Cardiac muscle cell (in vitro differentiated cells and primary cell): ENCODE measurements at places on chromosomes 4 and X. TPM values are rescaled to one million over a fixed set of nuclear protein-coding genes. Genes with fewer than 3 reads are reported as not detected.

DNA sequence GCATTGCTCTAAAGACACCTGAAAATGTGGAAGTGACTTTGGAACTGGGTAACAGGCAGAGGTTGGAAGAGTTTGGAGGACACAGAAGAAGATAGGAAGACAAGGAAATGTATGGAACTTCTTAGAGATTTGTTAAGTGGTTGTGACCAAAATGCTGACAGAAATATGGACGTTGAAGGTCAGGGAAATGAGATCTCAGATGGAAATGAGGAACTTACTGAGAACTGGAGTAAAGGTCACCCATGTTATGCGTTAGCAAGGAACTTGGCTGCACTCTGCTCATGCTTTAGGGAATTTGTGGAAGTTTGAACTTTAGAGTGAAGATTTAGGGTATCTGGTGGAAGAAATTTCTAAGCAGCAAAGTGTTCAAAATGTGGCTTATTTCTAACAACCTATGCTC lies 99.4 kb downstream of the FAM13A start:
- H3K27ac ChIP-seq, result no peak overlapping the region
- no peaks in the 10 kb centered on the region for H3K36me3 ChIP-seq
- H3K27me3 ChIP-seq, result no peaks in the 10 kb centered on the region
- DNase-seq, result no peak
- H3K4me3 ChIP-seq, result no peak overlapping the region

MXD4 gene
- 45.5 and 72.6 TPM in 2 replicates for total RNA-seq

GRCh38 chrX:53281963-53282695 lies 745 bp upstream of the IQSEC2 start:
- DNase-seq, result no peak
- peak overlapping the region; percentile 73 for H3K27ac ChIP-seq
- H3K36me3 ChIP-seq, result no peaks in the 10 kb centered on the region
- peaks cover 7% of the 10 kb centered on the region for H3K4me1 ChIP-seq
- H3K27me3 ChIP-seq, result no peaks in the 10 kb centered on the region
- no peak overlapping the region for H3K4me3 ChIP-seq

HDAC8 gene
- total RNA-seq, result 21.9 and 36.6 TPM in 2 replicates

- no peaks in the 10 kb centered on the region for H3K27me3 ChIP-seq
- no peak overlapping the region for H3K27ac ChIP-seq
- no peaks in the 10 kb centered on the region for H3K4me1 ChIP-seq
- H3K36me3 ChIP-seq, result no peaks in the 10 kb centered on the region
Measured at GRCh38 chrX:155514225-155514624, 55.8 kb upstream of the F8A3 start.

- DNase-seq, result no peak
- no peaks in the 10 kb centered on the region for H3K4me1 ChIP-seq
- H3K36me3 ChIP-seq, result no peaks in the 10 kb centered on the region
- H3K4me3 ChIP-seq, result no peak overlapping the region
- H3K27ac ChIP-seq, result no peak overlapping the region
- H3K27me3 ChIP-seq, result peaks cover 78% of the 10 kb centered on the region
Measured at GRCh38 chr4:54093324-54094240, 6.4 kb upstream of the GSX2 start.

ARAP2 gene
- 2.6 and 3.9 TPM in 2 replicates for total RNA-seq

DNA sequence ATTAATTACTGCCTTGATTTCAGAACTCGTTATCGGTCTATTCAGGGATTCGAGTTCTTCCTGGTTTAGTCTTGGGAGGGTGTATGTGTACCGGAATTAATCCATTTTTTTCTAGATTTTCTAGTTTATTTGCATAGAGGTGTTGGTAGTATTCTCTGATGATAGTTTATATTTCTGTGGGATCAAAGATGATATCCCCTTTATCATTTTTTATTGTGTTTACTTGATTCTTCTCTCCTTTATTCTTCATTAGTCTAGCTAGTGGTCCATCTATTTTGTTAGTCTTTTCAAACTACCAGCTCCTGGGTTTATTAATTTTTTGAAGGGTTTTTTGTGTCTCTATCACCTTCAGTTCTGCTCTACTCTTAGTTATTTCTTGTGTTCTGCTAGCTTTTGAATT lies 32.1 kb downstream of the CDX4 start:
- H3K36me3 ChIP-seq, result no peaks in the 10 kb centered on the region
- no peak overlapping the region for H3K27ac ChIP-seq
- no peak for DNase-seq
- no peaks in the 10 kb centered on the region for H3K4me1 ChIP-seq

MAMLD1 gene
- 0.15 and 0.18 TPM in 2 replicates for total RNA-seq

DNA sequence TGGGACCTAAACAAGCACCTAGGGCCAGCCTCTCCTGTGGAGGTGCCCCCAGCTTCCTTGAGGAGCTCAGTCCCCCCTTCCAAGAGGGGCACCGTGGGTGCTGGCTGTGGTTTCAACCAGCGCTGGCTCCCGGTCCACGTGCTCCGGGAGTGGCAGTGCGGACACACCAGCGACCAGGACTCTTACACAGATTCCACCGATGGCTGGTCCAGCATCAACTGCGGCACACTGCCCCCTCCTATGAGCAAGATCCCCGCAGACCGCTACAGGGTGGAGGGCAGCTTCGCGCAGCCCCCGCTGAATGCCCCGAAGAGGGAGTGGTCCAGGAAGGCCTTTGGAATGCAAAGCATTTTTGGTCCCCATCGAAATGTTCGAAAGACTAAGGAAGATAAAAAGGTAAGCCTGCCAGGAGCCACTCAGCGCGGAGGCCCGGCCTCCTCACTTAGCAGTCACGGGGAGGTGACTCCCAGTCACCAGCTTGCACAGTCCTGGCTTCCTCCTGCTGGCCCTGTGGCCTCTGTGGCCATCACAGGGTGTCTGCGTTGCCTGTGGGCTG lies 24.9 kb downstream of the RGS12 start:
- peaks cover 3% of the 10 kb centered on the region for H3K36me3 ChIP-seq
- no peak overlapping the region for H3K27ac ChIP-seq

TMSB15C gene
- 6.2 and 9.2 TPM in 2 replicates for total RNA-seq

CLGN gene
- total RNA-seq, result 9.1 and 15.1 TPM in 2 replicates

GRCh38 chr4:142341268-142341667 lies 504.8 kb downstream of the INPP4B start:
- H3K27ac ChIP-seq, result no peak overlapping the region
- no peaks in the 10 kb centered on the region for H3K27me3 ChIP-seq
- H3K4me1 ChIP-seq, result no peaks in the 10 kb centered on the region
- no peak overlapping the region for H3K4me3 ChIP-seq
- DNase-seq, result no peak
